Stimulated activated CD8-positive, alpha-beta memory T cell treated with anti-CD3 and anti-CD28 coated beads, Interleukin-7, amount 100 ng/mL, for 1 hour (primary cell): ENCODE measurements at places on chromosomes 12 and 14.

- DNase-seq: no peak
Observed at GRCh38 chr14:77153802-77154201, 12.2 kb upstream of the ZDHHC22 start.

DNA sequence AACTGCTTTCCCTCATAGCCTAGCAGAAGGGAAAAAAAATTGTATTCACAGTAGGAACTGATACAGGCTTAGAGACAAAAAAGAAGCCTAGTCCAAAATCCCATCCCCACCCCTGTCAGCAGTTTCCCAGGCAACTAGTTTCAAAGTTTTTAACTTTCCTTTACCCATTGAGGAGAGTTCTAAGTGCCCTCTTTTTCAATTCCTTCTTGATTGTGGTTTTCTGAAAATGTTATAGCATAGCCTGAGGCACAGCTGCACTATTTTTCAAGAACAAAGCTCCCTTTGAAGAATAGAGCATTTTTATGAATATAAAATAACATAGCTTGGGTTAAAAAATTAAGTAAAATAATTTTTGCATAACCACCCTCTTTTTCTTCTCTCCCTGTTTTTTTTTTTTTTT is 81.6 kb downstream of the IPO8 start:
- DNase-seq: no peak

GRCh38 chr12:79156846-79157463 is 292.4 kb downstream of the SYT1 start:
- DNase-seq: no peak

GRCh38 chr12:97131220-97131981 is 224.3 kb downstream of the NEDD1 start:
- DNase-seq: no peak
